ENCODE measurements at places on chromosomes 4 and X. TPM values are rescaled to one million over a fixed set of nuclear protein-coding genes. Genes with fewer than 3 reads are reported as not detected.

Gene SPATA4
- total RNA-seq = not detected

Gene CT45A1
- not detected for total RNA-seq

Gene SUPT20HL1
- not detected for total RNA-seq

Gene MID2
- 18.9 TPM for total RNA-seq

Gene ZNF182
- total RNA-seq = 9.1 TPM

Gene TLR2
- total RNA-seq = 0.70 TPM

Gene EMCN
- total RNA-seq = not detected

Gene HDAC8
- total RNA-seq = 23.5 TPM

Gene FAM47A
- total RNA-seq = not detected

Gene EDA2R
- total RNA-seq = 10.5 TPM

Gene MAGEB6B
- total RNA-seq = not detected

DNA sequence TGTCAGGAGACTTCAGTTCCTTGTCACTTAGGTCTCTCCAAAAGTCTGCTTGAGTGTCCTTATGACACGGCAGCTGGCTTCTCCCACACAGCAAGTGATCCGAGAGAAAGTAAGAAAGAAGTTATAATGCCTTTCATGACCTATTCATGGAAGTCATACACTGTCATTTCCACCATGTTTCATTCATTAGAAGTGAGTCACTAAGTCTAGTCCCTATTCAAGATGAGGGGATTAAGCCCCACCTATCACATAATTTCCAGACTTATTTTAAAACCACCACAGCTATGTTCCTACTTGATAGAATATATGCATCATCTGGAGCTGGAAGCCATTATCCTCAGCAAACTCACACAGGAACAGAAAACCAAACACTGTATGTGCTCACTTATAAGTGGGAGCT is 25.2 kb upstream of the COL25A1 start:
- DNase-seq = no peak

- no peak for DNase-seq
Observed at GRCh38 chrX:68234171-68234910, 199.0 kb downstream of the OPHN1 start.

- no peak for DNase-seq
Observed at GRCh38 chr4:120056246-120056645, 10.4 kb downstream of the MAD2L1 start.

DNA sequence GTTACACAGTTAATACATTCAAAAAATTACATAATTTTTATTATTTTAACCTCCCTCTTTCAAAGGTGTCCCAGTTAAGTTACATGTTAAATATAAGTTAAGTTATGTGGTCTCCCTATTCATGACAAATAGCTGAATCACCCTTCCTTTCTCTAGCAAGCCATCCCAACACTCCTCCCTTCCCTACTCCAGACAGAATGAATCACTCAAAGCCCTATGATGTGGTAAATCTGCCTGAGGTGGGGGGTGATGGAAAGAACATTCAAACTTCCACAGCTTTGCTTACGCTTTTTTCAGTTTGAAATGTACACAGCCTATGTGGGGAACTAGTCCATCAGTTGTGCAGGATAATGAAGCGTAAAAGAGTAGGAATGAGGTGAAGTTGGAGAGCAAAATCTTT is 90.2 kb downstream of the CXCL13 start:
- no peak for DNase-seq

- no peak for DNase-seq
Observed at GRCh38 chr4:182126096-182126495, 117.1 kb upstream of the TENM3 start.

DNA sequence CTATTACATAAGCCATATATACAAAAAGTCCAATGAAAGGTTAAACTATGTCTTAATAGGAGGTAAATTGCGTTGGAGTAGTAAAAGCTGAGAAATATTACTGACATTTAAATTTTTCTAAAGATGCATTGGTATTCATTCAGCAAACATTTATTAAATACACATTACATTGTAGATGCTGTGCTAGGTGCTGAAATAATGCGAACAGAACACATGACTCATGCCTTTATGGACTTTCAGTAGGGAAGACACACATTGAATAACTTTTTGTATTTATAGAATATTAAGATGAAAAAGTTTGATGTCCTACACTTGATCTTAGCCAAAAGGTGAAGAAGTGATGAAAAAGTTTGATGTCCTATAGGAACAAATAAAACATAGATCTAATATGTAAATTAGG is 871.1 kb upstream of the SLIT2 start:
- DNase-seq = no peak

- DNase-seq = no peak
Observed at GRCh38 chr4:7128644-7129043, 60.8 kb upstream of the GRPEL1 start.

- DNase-seq = no peak
Observed at GRCh38 chr4:161604516-161605300, 559.1 kb downstream of the FSTL5 start.

- DNase-seq = peak; percentile 23
Observed at GRCh38 chr4:185143601-185143969, 519 bp downstream of the SLC25A4 start.

- no peak for DNase-seq
Observed at GRCh38 chr4:25128671-25129070, 31.6 kb downstream of the SEPSECS start.

DNA sequence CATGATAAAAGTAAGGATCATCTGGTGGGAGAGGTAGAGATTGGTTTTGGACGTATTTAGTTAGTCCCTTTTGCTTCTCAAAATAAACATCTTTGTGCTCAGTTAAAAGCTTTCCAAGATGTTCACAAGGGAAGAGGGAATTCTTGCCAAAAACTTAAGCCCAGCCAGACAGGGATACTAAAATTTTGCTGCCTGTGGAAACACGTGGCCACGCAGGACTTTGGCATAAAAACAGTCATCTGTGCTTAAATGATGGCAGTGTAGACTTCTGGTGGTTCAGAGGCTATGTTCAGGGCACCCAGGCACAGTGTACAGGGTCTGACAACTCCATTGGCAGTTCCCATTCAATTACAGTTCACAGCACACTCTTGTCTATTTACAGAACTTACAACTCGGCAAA is 93.2 kb upstream of the JADE1 start:
- DNase-seq = no peak

DNA sequence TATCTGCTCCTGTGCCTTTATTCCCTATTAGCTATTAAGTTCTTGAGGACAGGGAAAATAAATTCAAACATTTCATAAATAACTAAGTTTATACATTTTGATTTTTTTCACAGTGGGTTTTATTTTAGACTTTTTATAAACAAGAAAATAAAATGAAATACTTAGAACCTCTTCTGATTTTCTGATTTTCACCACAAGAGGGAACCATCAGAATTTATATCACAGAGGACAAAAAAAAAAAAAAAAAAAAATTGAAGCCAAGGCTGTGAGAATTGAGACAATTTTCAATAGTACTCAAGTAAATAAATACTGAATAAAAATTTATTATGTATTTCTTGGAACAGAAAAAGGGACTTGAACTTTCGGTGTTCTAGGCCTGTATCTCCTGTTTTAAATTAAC is 288.1 kb downstream of the SH3BGRL start:
- no peak for DNase-seq

- no peak for DNase-seq
Observed at GRCh38 chr4:22416403-22416802, 99.5 kb downstream of the ADGRA3 start.

- no peak for DNase-seq
Observed at GRCh38 chr4:182518421-182518820, 275.2 kb downstream of the TENM3 start.

GRCh38 chrX:53190363-53190960 is 34.5 kb downstream of the KDM5C start:
- no peak for DNase-seq

GRCh38 chr4:144402176-144402575 is 243.8 kb upstream of the HHIP start:
- no peak for DNase-seq

DNA sequence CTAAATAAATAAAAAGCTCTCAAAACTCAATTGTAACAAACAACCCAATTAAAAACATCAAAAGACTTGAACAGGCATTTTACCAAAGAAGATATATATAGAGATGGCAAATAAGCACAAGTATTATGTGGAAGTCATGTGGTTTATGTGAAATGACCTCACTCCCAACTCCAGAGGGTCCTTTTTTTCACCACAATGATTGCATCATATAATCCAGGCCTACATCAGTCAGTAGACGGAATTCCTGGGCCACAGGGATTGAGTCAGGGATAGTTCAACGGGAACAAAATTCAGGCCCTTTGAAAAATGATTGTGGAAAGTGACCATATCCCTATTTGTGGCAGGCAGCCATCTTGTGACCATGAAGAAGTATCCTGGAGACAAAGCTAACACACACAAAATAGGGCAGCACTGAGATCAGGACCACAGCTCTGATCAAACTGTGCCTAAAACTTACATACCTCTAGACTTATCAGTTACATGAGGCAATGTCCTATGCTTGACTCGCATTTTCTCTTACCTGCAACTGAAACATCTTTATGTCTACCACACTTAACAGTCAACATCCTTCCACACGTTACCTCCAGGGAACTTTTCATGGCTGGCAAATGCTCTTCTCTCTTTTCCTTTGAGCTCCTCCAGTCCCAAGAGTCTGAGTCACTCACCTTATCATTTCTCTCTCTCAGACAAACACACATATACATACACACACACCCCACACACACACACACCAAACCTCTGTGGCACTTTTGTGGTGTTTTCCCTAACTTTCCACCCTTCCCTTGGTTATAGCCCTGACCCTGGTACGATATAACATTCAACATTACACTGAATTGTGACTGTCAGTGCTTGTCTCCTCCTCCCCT is 113.5 kb downstream of the PHF8 start:
- DNase-seq = no peak

DNA sequence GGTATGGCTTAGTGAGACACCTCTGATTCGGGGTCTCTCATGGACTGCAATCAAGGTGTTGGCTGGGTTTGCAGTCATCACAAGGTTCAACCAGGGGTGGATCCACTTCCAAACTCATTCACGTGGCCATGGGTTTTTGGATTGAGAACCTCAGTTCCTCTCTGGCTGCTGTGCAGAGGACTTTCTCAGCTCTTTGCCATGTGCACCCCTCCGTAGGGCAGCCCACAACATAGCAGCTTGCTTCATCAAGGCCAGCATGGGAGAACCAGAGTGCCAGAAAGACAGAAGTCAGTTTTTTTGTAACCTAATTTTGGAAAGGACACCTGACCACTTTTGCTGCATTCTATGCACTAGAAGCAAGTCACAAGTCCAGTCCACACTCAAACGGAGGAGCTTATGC is 154.9 kb downstream of the PJA1 start:
- no peak for DNase-seq

DNA sequence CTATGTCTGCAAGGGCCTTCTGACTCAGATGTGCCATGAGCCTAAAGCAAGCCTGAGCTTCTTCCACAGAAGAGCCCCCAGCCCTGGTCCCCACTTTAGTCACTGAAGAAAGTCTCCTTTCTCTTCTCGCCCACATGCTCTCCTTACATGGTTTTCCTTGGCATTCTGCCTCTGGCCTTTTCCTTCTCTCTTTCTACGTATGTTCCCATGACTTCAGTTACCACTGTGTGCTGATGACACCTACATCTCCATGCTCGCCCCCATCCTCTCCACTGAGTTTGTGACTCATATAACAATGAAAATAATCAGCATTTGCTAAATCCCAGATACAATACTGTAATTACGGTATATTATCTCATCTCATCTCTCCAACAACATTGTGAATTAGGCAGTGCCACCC is 149.3 kb downstream of the AMMECR1 start:
- no peak for DNase-seq

GRCh38 chrX:109199726-109200125 is 282.2 kb downstream of the GUCY2F start:
- DNase-seq = no peak

DNA sequence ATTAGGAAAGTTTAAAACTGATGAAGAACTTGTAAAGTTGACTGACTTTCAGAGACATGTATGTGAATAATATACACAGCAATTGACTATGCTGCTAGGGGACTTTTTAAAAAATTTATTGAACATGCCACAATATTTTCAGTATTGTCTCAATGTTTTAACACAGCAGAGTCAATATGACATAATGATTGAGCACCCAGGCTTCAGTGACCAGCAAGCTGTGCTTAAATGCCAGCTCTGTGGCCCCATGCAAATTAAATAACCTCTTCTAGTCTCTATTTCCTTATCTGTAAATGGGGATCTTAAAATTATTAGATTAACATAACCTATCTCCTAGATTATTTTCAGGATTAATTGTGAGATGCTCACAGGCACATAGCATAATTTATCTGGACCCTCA is 56.8 kb upstream of the TXK start:
- DNase-seq = no peak

GRCh38 chrX:130418066-130418465 is 16.3 kb downstream of the RBMX2 start:
- no peak for DNase-seq

Data from activated T-cell treated with anti-CD3 and anti-CD28 coated beads, Interleukin-2, amount 50 U/mL, for 72 hours (primary cell).